ENCODE measurements at places on chromosomes 2 and 18.

DNA sequence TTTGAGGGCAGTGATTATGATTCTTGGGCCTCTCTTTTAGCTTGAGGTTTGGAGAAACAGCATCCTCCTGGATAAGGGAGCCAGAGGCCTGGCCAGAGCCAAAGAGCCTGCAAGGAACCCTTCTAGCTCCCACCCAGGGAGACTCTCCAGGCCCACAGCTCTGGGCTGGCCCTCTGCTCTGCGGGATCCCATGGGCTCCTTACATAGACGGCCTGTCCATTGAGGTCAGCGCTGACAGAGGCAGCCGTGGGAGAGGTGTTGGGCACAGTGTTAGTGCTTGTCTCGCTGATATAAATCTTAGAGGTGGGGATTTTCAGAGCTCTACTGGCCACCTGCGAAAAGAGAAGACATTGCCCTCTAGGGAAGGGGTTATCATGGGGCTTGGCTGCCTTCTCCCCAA is 67.2 kb downstream of the XDH start:
- DNase-seq = no peak

DNA sequence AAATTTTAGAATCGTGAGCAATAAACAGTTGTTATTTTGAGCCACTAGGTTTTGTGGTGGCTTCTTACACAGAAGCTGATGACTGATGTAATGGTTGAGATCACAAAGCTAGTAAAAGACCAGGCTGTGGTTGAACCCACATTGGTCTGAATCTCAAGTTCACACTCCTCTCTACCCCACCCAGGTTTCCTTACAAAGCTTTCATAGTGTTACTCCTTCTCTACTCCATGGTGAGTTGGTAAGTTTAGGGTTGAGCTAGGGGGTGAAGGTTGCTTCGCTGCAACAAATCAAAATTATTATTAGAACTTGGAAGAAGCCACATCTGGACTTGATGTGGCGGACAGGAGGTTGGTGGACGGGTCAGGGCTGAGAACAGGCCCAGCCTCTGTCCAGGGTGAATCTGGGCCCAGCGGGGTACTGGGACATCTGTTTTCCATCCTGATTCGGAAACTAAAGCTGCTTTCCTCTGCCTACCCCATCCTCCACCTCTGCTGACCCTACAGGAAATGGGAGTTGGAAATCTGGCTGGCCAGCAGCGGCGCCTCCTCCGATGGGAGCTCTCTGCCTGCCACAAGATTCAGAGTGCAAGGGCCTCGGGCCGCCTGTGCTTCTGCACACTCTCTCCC is 86.3 kb downstream of the ZFP36L2 start:
- DNase-seq = peak; percentile 71

- DNase-seq = no peak
These were observed 904.8 kb upstream of the CHAC2 start for GRCh38 chr2:52862801-52863200.

DNA sequence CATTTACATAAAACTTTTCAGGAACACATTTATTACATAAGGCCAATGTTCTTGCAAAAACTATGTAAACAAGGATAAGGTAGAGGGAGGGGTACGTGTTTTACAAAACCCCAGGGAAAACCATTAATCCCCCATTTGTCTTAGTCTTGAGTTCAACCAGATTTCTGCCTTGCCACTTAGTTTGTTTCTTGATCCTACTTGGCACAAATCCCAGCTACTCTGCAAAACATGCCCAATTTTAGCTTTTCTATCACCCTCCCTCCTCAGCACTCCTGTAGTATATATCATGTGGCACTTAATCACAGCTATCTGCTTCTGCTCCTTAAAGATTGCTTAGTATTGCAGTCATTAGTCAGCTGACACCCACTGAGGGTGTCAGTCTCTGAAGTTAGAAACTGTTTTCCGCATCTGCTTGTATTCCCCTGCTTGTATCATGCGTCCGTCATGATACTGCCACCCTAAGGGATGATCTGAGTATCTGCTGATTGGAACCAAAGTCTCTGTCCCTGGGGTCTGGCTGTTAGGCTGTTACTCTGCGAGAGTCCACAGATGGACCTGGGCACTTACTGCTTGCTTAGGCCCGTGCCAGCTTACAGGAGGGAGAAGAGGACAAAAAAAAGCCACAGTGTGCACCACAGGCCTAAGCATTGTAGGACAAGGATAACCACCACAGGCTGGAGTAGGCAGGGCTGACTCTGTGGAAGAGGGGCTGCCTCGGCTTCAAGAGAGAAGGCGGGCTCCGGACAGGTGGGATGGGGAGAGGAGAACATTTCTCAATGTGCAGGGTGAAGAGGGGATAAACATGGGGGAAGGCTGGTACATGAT is 82.2 kb downstream of the EPAS1 start:
- no peak for DNase-seq

DNA sequence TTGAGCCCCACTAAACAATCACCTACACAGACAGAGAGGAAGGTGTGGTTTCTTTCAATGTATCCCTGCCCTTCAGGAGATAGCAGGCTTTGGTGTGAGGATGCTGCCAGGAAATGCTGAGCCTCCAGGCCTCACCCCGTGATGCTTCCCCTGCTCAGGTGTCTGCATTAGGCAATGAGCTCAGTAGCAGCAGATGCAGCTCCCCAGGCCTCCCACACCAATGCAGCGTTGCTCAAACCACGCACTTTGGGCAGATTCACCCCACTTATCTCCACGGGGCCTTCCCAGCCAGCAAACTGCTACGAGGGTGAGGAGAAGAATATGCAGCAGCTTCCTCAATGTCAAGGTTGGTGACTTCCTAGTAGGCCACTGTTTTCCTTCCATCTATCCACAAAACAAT is 229.3 kb upstream of the PXDN start:
- DNase-seq = no peak

DNA sequence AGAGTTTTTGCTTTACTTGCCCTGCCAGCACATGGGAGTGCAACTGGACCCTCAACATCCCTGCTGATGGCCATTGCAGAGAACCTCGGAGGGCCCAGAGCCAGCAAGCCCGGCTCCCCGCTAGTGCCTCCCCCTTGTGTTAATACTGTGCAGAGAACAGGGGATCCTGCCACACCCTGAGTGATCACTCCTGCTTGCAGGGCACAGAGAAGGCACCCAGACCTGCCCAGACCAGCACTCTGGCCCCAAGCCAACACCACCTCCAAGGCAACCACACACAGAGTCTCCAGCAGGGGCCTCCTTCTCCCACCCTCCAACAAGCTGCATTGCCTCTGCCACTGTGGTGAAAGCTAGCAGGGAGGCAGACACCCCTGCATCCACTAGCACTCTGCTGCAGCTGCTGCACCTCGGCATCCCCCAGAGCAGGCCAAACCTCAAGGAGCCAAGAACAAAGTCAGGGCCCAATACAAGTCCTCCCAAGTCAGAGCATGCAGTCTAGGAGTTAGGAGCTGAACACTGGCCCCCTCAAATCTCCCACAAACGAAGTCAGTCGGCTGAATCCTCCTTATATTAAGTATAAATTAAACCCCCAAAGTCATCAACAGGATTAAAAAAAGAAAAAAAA is 157.7 kb downstream of the CCDC178 start:
- no peak for DNase-seq

DNA sequence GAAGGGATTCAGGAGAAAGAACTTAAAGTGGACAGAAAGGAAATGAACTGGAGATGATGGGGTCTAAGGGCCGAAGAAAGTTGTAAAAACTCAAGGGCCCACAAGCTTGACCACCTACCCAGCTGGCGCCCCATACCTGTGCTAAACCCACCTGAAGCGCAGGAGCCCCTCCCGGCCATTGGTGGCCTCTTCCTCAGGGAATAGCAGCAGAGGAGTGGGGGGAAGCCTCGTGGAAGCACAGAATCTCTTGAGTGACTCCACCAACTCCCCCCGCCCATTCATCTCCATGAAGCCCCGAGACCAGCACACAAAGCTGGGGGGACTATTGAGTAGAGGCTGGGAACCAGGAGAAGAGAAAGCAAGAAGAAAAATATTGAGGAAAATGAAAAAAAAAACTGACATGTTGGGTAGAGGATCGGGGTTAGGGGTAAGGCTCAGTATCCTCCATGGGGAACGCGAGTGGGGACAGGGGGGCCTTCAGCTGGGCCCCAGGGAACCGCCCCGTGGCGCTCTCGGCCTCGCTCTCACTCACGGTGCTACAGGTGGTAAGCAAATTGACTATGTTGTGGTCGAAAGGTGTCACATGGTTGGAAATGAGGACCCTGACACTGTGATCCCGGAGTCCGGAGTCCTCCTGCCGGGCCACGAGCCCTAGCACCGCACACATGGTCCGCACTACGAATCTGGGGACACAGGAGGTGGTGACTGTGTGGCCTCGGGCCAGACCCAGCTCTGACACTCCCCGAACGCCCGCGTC is 728 bp downstream of the AUP1 start:
- DNase-seq = no peak

GRCh38 chr2:168422584-168422983 is 33.5 kb upstream of the CERS6 start:
- no peak for DNase-seq

DNA sequence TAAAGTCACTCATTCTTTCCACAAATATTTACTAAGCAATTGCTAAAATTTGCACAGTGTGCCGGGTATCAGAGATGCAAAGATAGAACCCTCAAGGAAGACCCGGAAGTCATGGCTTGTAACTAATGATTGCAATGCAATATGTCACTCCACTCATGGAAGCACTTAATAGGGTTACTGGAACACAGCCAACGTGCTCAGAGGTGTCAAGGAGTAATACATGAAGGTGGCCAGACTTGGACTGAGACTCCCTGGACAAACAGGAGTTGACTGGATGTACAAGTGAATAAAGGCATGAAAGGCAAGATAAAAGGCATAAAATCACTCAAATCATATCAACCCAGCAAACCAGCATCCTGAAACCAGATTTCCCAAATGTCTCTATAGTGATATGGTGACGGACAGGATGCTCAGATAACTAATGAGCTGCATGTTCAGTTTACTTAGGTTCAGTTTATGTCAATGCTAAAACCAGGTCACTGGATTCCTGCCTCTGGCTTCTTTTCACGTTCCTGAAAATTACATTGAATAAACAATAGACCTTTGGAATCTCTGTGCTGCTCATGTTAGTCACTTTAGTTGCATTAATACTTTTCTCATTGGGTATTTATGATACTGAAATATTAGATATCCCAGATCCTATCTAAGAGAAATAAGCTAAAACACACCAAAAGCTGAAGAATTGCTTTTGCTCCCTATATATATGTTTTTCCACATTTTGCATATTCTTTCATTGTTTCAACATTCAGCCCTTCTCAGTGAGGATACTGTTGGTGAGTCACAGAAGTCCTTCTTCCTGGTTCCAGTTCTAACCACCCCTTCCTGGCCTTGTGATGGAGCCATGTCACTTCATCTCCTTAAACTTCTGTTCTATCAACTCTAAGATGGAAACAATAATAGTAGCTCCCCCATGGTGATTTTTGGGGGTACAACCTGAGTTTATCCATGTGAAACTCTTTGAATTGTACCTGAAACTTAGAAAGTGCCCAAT is 688.9 kb upstream of the ID2 start:
- no peak for DNase-seq

GRCh38 chr2:101296371-101296770 is 12.1 kb downstream of the RNF149 start:
- no peak for DNase-seq

GRCh38 chr2:240107477-240107796 is 28.7 kb downstream of the COPS9 start:
- DNase-seq = no peak

GRCh38 chr18:37663446-37663845 is 97.8 kb upstream of the CELF4 start:
- DNase-seq = no peak

- DNase-seq = no peak
These were observed 635.7 kb upstream of the NRXN1 start for GRCh38 chr2:51667679-51668078.

- DNase-seq = no peak
These were observed 532.8 kb downstream of the FBXO15 start for GRCh38 chr18:73614812-73615211.

DNA sequence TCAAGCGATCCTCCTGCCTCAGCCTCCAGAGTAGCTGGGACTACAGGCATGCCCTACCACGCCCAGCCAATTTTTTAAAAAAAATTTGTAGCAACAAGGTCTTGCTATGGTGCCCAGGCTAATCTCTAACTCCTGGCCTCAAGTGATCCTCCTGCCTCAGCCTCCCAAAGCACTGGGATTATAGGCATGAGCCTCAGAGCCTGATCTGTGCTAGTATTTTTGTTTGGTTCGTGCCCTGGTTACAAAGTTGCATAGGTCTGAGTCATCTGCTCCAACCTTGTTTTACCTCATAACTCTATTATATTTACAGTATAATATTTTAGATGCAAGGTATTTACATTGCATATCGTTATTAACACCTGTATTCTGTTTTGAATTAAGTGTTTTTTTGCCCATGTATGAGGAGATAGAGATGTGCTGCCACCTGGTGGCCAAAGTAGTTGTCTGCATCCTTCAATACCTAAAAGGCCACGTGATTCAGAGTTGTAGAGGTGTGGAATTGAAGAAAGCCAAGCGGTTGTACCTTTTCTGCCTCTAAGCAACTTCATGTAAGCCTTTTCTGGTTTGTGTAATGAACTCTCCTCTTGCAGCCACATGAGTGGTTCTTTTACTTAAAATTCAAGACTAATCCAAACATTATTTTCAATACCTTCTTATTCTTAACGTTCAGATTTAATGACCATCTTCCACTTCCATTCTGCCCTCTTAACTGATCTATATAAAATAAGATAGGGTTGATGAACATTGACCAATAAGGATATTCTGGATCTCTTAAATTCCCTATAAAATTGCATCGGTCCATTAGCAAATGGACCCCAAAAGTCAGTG is 19.9 kb upstream of the CABYR start:
- DNase-seq = peak; percentile 59

GRCh38 chr2:206733341-206733740 is 15.1 kb upstream of the DYTN start:
- DNase-seq = no peak

DNA sequence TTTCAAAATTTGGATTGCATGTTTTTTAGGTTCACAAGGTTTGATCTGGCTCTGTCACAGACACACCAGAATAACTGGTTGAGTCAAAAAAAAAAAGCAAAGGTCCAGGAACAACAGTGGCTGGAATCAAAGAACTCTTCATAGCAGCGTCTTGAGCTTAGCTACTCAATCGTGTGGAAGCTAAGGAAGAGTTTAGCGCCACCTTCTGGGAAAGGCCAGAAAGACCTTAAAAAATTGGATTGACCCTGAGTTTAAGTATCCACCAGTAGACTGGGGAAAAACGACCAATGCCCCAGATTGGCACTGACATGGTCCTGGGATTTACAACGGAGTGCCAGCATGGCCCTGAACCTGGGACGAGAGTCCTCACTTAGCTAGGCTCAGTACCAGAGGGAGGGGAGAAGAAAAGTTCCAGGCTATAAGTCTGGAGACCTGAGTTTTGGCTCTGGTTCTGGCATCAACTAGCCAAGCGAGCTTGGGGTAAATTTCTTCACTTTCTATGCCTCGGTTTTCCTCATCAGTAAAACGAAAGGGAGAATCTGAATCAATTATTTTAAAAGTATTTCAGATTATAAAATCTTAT is 71.1 kb upstream of the TFCP2L1 start:
- no peak for DNase-seq

GRCh38 chr18:10374195-10374594 is 80.2 kb upstream of the APCDD1 start:
- no peak for DNase-seq

DNA sequence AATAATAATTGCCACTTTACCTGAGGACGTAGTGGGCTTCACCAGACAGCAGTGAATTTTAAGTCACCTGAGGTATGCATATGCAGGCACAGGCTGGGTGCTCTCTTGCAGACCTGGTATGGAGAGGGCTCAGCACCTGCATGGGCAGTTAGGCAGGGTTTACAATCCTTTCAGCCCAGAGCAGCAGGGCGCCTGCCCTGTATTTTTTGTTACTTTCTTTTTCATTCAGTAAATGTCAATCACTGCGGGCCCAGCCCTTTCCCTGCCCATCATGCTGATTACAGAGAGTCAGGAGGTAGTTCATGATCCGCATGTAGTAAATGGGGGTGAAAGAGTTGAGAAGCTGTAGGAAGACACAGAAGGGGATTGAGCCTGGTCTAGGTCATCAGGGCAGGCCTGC is 147.0 kb upstream of the ALPP start:
- no peak for DNase-seq
